Immature natural killer cell (primary cell): ENCODE measurements at places on chromosomes 2 and 18. TPM values are rescaled to one million over a fixed set of nuclear protein-coding genes. Genes with fewer than 3 reads are reported as not detected.

Gene SAP130
- 3.9 TPM for polyA plus RNA-seq

Gene MAB21L4
- not detected for polyA plus RNA-seq

Gene MYO1B
- polyA plus RNA-seq = not detected

Gene FIGN
- not detected for polyA plus RNA-seq

Gene HOXD12
- not detected for polyA plus RNA-seq

Gene L3MBTL4
- polyA plus RNA-seq = 4.1 TPM

Gene ARMC9
- polyA plus RNA-seq = 1.1 TPM

Gene TSGA10
- polyA plus RNA-seq = 7.9 TPM
